ENCODE measurements at places on chromosomes 2 and 18.

- no peak for DNase-seq
Measured at GRCh38 chr2:195055996-195056395, 601.0 kb upstream of the SLC39A10 start.

GRCh38 chr18:8212896-8213780, 396.1 kb upstream of the RAB12 start:
- DNase-seq: no peak

- no peak for DNase-seq
Measured at GRCh38 chr2:156459720-156460119, 23.5 kb downstream of the GPD2 start.

DNA sequence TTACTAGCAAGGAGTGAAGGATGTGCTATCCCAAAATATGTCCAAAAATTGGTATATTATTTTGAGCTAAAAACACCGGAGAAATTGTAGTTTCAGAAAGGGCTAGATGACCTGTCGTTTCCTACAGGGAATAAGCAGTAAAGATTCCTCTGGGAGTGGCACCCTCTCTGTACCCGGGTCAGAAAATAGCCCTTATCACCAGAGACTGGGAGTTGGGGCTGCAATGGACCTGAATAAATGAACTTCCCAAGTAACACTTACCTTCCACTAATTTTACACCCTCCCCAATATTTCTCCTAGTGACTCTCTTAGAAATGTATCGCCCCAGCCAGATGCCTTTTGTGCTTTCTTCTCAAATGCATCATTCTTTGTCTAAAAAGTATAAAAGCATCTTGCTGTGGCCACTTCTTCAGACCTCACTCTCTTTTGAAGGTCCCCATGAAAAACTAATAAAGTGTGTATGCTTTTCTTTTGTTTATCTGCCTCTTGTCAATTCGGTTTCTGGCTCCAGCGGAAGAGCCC, 734 bp upstream of the RMC1 start:
- DNase-seq: no peak

DNA sequence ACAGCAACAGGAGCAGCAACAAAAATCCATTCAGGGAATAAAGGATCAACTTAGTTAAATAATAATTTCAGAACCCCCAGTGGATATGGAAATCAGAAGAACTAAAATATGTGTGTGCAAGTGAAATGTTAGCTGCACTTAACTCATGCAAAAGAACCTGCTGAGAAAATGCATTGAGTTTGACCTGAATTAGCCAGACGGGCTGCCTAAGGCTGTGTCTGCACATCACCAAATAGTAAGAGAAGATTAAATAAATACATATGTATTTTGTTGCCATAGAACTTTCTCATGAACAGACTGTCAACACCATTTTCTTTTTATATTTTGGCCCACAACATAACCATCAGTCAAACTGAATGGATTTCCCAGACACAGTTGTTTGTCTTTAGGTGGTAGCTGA, 262.0 kb upstream of the PIK3C3 start:
- DNase-seq: no peak

- no peak for DNase-seq
Measured at GRCh38 chr2:70648961-70649360, 95.3 kb upstream of the TGFA start.

- no peak for DNase-seq
Measured at GRCh38 chr2:15720561-15721307, 129.1 kb downstream of the DDX1 start.

All from stimulated activated CD4-positive, alpha-beta T cell treated with anti-CD3 and anti-CD28 coated beads, Interleukin-1b, Interleukin-23, amount 100 ng/mL, for 1 hour (primary cell).